ENCODE measurements at places on chromosomes 5 and 9. TPM values are rescaled to one million over a fixed set of nuclear protein-coding genes. Genes with fewer than 3 reads are reported as not detected.

- H3K4me3 ChIP-seq: no peak overlapping the region
- no peak overlapping the region for H3K27ac ChIP-seq
- no peaks in the 10 kb centered on the region for H3K4me1 ChIP-seq
Observed at GRCh38 chr9:20608582-20608981, 13.7 kb downstream of the MLLT3 start.

The TLX3 gene
- not detected for total RNA-seq

GRCh38 chr5:4196744-4197143 is 601.1 kb downstream of the IRX1 start:
- DNase-seq: no peak
- H3K36me3 ChIP-seq: no peaks in the 10 kb centered on the region
- H3K4me1 ChIP-seq: peaks cover 6% of the 10 kb centered on the region
- no peaks in the 10 kb centered on the region for H3K27me3 ChIP-seq
- H3K27ac ChIP-seq: no peak overlapping the region

The GCNT4 gene
- total RNA-seq: 22.9 TPM

Data from thymus (tissue), 14 donors.